DND-41 (cell line): ENCODE measurements at places on chromosomes 2 and 18.

DNA sequence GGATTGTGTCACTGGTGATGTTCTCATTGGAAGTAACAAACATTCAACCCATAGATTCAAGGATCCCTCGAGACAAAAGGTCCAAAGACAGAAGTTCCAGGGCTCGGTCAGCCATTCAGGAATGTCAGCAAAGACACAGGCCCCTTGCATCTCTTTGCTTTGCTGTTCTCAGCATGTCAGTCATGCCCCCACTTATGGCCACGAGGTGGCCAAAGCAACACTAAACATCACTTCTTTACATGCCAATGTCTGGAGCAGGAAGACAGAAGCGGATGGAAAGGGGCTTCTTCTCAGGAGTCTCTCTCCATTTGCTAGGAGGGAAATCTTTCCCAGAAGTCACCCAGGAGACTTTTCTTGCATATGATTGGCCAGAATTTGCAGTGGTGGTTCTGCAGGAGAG is 191.6 kb upstream of the SP5 start:
- no peak for DNase-seq

- DNase-seq = no peak
Measured at GRCh38 chr2:160522951-160523710, 29.5 kb upstream of the RBMS1 start.

DNA sequence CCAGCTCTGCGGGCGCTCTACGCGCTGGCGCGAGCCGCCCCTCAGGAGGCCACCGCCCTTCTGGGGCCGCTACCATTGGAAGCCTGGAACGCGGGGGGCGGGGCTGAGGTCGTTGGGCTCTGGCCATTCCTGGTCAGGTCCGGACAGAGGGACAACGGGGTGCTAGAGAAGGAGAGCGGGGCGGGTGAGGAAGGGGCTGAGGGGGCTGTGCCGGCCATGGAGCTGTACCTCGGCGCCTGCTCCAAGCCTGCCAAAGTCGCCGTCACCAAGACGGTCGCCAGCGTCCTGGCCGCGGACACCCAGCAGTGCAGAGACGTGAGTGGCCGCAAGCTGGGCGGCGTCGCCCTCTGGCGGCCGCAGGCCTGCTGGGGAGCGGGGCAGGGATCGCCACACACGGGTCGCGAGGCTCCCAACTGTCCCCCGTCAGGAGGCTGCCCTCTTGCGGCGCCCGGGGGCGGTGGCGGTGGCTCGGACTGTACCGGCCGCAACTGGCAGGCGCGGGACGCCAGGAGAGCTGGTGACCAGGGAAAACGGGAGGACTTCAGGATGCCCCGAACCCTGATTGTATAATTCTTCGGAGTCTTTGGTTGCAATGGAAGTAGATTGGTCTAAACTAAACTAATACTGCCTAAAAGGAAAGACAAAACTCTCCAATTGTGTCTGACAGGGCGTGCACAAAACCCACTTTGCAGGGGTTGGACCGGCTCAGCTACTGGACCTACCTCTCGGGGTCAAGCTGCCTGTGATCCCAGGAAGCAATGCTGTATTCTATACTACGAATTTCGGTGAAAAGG is at the start of gene FSIP2:
TSS of gene FSIP2 (plus strand) at position 126 of the 794 bp plus-strand sequence. CDS start at position 217, 91 bp downstream.
- DNase-seq = no peak

DNA sequence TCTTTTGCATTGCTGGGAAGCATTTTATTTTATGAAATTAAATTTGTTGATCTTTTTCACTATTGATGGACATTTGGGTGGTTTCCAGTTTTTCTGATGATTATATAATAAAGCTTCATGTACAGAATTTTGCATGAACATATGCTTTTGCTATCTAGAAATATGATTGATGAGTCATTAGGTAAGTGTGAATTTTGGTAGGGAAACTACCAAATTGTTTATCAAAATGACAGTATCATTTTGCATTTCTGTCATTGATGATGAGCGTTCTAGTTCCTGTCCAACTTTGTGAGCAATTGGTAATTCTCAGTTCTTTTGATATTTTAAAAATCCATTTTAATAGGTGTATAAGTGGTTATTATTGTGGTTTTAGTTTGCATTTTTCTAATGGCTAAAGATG is 67.7 kb downstream of the TAF4B start:
- DNase-seq = no peak

DNA sequence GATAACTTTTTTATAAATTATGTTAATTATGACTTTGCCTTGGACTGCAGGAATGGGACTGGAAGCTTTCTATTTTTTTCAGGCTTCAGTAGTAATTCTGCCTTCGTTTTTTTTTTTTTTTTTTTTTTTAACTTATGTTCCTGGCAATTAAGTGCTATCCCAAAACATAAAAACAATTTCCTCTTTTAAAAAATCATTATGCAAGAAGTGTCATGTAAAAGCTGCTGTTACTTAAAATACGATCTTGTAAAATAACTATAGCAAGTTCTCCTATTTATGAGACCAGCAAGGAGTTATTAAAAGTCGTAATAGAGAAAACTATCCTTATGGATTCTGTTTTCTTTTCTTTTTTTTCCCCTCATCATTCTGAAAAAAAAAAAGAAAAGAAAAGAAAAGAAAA is 301.6 kb upstream of the FBXO11 start:
- DNase-seq = no peak

DNA sequence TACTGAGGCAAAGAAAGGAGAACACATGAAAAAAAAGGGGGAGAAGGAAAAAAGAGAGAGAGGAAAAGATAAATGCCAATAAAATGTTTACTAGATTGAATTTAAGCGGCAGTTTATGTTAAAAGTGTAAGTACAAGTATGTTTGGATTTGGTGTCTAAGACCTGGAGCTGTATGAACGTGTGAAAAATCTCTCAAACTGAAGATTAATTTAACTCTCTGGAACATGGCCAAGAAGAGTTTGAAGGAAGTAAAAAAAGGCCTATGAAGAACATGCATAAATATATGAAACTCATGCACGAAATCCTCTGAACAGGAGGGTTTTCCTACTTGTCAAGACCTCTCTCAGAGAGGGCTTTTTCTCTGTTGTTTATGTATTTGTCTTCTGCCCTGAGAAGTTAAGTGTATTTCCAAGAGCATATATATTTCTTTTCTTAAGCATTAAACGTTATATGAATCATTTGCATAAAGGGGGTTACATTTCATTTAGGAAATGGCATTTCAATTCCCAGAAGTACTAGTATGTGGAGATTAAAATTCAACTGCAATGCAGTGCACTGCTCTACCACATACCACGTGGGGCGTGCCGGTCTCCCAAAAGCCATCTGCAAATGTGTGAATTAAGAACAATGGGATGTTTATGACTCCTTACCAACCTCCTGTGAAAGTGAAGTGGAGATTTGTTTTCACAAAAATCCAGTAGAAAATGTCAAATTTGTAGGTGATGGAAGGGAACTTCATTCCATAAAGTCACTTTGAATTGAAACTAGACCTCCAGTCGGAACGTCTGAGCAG is 281.1 kb upstream of the TRIB2 start:
- DNase-seq = no peak

DNA sequence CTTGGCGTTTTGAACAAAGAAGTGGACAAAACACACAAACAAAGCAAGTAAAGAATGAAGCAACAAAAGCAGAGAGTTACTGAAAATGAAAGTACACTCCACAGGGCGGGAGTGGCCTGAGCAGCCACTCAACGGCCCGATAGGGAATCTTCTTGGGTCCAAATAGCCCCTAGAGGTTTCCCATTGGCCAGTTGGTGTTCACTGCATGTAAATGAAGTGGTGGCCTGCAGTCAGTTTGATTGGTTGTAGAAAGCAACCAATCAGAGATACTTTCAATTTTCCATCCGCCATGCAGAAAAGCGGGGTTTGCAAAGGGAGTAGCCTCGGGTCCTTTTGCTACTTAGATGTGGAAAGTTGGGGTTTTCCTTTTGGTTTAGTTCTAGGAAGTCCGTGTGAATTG is 31.6 kb downstream of the CYBRD1 start:
- DNase-seq = no peak

DNA sequence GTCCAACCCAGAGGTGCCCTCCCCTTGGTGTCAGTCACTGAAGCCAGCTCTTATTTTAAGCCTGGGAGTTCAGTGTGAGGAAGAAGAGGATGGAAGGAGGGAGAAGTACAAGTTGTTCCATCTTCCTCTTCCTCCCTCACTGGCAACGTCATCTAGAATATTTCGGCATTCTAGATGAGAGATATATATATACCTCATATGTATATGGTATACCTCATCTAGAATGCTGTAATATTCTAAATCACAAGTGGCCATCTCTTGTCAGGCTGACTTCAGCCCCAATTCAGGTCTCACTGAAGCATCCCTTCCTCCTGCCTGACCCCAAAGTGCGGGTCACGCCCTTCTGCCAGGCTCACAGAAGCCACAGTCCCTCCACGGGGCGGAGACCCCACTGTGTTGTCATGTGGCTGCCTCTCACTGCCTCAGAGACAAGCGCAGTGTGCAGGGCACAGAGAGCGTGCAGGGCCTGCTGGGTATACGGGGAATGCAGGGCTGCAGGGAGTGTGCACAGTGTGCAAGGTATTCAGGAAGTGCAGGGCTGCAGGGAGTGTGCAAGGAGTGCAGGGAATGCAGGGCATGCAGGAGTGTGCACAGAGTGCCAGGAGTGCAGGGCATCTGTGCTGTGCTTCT is 32.8 kb upstream of the B3GNT7 start:
- DNase-seq = no peak

DNA sequence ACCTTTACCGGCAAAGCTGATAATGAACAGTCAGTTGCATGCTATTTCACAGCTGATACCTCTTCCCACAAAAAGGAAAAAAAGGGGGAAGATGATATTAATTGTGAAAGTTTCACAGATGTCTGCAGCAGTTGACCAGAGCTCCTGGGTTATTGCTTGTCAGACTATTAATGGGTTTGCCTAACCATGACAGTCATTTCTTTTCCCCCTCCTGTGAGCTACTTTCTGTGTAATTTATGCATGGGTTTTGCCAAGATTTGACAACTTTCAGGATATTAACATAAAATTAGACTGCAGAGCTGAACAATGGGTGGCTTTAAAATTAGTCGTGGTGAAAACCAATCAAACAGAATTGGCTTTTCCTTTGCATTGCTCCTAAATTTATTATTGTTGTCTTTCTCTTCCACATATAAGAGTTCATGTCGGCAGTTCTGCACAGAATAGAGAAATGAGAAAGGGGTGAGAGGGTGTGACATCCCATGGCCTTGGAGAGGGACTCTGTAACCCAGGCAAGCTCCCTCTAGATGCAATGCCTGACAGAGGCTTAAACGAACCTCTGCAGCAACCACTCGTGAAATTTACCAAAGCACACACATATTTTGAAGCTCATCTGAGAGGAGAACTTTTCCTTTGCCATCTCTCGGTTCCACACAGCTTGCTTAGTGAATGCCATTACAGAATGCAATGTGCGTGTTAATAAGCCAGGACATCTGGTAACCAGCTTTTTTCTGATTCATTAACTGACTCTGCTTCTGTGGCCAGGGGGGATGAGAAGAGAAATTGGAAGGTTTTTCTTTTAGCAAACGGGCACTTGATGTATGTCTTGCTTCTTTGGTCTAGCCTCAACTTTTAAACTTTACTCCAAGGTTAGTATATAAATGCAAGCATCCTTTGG is 82.2 kb upstream of the ITGA4 start:
- DNase-seq = no peak

DNA sequence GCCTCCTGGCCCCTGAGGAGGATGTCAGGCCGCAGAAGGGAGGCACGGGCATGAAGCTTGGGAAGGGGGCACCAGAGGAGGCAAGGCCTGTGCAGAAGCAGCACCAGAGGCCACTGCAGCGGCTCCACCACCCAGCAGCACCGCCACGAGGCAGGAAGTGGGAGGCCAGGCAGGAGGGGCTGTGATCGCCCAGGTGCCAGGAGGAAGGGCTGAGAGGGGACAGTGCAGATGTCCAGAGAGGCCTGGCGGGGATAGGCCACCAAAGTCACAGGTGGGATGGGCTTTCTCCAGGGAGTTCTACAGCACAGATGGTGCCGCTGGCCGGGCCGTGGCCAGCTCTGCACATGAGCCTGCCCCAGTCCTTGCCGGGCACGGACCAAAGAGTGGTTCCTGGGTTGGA is 6.0 kb upstream of the ALPI start:
- DNase-seq = no peak

- no peak for DNase-seq
Measured at GRCh38 chr2:133790711-133791110, 222.4 kb upstream of the NCKAP5 start.

DNA sequence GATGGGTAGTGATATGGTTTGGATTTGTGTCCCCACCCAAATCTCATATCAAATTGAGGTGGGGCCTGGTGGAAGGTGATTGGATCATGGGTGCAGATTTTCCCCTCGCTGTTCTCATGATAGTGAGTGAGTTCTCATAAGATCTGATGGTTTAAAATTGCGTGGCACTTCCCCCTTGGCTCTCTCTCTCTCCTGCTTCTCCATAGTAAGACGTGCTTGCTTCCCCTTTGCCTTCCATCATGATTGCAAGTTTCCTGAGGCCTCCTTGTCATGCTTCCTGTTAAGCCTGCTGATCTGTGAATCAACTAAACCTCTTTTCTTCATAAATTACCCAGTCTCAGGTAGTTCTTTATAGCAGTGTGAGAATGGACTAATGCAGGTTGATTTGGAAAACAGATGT is 223.2 kb upstream of the APCDD1 start:
- DNase-seq = no peak

DNA sequence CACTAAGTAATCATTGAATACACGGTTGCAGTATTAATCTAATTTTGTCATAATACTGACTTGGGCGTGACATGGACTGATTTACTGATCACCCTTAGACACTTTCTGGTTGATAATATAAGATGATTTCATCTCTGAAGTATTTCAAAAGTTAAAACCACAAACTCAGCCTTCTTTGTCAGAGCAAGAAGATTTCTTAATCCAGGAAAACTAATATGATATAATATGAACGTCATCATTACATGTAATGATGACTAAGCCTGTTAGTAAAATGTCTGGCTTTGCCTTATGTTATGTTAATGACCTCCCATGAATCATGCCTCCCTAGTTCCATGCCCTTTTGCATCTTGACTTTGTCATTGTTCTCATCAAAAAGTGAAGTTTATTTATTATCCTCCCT is 1325.0 kb upstream of the CDH2 start:
- DNase-seq = no peak

DNA sequence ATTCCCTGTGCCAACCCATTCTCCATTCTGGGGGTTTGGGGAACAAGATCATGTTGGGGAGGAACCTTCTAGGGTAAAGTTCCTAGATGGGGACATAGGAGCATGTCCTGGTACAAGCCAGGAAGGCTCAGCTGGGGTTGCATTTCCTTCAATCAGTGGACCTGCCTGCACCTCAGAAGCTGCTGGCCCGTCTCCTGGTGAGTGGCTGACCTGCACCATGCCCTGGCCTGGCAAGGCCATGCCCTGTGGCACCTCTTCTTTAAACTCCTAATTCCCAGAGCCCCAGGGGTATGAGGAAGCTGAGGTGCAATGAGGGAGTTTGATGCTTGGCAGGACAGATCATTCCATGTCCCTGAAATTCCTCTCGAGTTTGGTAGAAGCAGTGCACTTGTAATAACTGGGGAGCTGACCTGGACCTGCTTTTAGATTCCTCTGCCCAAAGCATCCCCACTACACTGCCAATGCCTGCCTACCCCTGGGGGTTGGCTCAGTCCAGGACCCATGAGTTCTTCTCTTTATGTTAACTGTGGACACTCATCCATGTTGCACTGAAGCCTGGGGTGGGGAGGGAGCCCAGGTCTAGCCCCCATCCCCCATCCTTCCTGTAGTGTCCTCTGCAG is 25.3 kb downstream of the MROH2A start:
- no peak for DNase-seq
